ENCODE measurements at places on chromosomes 1 and 21.

GRCh38 chr1:245126530-245126929 lies 28.3 kb upstream of the KIF26B start:
- DNase-seq: no peak

- no peak for DNase-seq
Measured at GRCh38 chr1:18341291-18342069, 139.2 kb upstream of the KLHDC7A start.

DNA sequence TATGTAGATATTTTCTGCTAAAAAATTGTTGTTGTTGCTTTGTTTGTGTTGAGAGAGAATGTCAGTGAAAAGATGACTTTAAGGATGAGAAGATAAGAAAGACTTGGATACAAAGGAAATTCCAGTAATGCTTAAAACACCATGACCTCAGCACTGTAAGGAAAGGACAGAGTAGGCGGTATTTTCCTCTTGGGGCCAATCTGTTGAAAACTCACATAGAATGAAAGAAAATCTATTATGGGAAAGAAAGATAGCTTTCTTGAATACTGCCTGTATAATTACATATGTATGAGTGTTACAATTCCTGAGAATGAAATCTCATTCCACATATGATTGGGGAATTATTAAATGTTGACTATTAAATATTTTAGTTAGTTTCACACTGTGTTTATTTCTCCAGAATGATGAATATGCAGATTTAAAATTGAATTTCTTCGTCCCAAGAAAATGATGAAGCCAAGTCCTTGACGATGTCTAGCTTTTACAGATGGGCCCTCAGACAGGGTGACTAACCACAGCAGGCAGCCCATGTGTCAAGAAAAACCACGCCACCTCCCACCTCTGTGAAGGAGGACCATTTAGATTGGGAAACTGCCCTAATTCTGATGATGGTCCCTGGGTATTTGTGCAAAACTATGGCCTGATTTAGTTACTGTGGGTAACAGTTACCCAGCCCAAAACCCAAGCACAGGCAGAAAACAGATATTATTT lies 49.7 kb upstream of the LMO4 start:
- no peak for DNase-seq

DNA sequence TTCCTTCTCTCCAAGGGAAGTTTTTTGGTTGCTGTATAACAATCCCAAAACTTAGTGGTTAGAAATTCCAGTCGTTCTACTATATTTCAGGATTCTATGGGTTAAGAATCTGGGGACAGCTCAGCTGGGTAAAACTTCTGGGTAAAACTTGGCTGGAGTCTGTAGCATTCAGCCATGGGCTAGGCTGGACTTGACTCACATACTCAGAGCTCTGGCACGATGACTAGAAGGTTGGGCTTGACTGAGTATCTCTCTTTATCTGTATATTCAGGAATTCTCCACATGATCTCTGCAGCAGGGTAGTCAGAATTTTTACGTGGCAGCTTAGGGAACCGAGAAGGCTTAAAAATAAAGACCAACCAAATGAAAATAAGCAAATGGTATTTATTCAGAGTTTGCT lies 28.2 kb upstream of the HRNR start:
- DNase-seq: no peak

DNA sequence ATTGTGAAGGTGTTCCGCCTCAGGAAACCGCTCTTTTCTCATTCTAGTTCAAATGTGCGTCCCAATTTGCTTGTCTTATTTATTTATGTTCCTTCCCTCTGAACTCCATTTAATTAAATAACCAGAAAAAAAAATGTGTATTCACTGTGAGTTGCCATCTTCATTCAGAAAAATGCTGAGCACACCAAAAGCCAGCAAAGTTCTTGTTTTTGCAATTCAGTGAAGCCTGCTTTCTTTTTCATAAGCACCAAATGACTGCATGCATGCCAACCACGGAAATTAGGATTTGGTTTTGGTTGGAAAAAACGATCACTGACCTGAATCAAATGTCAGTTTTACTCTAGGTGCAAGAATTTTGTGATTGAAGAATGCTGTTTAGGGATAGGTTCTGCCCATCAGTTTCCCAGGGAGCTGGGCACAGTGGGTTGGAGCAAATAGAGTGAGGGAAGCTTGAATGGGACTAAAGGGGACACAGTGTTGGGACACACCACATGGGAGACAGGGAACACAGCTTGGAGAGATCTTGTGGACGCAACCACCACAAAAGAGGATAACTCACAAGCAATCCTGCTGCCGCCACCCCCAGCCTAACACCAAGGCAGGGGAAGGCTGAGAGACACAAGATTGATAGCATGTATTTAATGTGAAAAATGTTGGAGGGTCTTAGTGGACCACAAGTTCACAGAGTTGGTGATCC lies 183.4 kb upstream of the GALNT2 start:
- no peak for DNase-seq

- DNase-seq: no peak
Measured at GRCh38 chr1:167095368-167095767, 1.5 kb downstream of the STYXL2 start.

- DNase-seq: peak; percentile 43
Measured at GRCh38 chr1:33007190-33008050, 29.3 kb downstream of the AK2 start.

- no peak for DNase-seq
Measured at GRCh38 chr1:230379462-230379861, 46.7 kb downstream of the PGBD5 start.

DNA sequence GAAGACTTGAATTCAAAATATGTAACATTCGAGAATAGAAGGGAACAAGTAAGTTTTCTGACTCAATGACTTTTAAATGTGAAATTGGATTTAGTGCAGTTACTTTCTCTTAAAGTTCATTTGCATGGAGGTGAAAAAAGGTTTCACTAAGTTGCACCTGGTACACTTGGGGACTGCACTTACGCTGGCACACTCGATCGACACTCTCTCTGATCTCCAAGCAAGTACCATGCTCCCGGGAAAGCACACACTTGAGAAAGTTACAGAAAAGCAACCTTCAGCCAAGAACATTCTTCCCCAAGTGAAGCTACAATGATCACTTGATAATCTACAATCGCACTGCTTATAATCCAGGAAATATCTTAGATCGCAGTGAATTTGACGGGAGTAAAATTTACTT lies 63.1 kb downstream of the COQ8A start:
- no peak for DNase-seq

- DNase-seq: no peak
Measured at GRCh38 chr21:38491536-38491935, 6.7 kb downstream of the ERG start.

DNA sequence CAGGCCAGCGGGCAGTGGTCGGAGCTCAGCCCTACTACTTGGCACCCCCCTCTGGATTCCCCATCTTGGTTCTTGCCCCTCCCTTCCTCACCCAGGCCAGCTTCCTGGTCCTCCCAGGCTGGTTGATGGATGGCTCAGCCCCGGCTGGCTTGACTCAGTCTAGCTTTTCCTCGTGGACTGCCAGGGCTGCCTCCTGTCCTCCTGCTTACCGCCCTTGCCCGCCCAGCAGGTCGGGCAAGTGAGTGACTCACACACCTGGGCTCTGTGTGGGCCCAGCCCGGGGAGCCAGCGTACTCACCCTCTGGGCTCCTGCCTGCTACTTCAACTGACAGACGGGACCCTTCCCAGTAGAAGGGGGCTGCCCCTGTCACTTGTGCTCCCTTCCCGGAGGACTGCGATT lies 19.5 kb upstream of the ARHGEF10L start:
- no peak for DNase-seq

Data from NCI-H1105 treated with DMSO at 0.1 percent for 48 hours (cell line).